ENCODE measurements at places on chromosomes 1 and 21.

- peak; percentile 4 for DNase-seq
Observed at GRCh38 chr1:227764019-227764391, 28.8 kb downstream of the SNAP47 start.

- DNase-seq = no peak
Observed at GRCh38 chr21:43352568-43353281, 74.2 kb downstream of the SIK1 start.

DNA sequence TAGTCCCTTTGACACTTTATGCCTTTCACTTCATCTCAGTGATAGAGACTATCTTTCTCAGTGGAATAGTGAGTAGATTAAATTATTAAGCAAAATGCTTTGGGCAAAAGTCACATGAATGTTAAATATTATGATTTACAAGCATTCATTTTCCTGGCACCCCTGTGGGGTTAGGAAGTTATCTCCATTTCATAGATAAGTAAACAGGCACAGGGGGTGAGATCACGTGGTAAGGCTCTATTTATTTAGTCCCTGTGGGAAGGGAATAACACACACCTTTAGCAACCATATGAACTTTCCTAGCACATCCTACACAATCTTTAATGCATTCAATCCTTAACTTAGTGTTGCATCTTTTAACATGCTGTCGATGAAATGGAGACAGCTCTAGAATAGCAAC, 12.3 kb downstream of the PSMB2 start:
- DNase-seq = no peak

DNA sequence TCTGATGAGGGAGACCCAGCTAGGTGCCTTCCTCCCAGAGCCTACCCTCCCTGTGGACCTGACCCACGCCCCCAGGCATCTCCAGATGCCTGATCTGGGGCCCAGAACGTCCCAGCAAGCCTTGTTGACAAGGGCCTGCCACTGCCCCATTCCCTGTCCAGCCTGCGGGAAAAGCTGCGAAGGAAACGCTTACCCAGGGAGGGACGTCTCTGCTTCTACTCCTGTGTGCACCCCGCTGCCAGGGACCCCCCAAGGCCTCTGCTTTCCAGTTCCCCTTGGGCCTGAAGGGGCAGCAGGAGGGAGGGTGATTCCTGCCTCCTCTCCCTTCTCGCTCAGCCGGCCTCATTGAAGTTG, 11.6 kb upstream of the CLSTN1 start:
- DNase-seq = no peak

GRCh38 chr1:180802813-180803212, 109.9 kb upstream of the KIAA1614 start:
- no peak for DNase-seq

- no peak for DNase-seq
Observed at GRCh38 chr1:47578026-47578720, 140.3 kb downstream of the FOXD2 start.

DNA sequence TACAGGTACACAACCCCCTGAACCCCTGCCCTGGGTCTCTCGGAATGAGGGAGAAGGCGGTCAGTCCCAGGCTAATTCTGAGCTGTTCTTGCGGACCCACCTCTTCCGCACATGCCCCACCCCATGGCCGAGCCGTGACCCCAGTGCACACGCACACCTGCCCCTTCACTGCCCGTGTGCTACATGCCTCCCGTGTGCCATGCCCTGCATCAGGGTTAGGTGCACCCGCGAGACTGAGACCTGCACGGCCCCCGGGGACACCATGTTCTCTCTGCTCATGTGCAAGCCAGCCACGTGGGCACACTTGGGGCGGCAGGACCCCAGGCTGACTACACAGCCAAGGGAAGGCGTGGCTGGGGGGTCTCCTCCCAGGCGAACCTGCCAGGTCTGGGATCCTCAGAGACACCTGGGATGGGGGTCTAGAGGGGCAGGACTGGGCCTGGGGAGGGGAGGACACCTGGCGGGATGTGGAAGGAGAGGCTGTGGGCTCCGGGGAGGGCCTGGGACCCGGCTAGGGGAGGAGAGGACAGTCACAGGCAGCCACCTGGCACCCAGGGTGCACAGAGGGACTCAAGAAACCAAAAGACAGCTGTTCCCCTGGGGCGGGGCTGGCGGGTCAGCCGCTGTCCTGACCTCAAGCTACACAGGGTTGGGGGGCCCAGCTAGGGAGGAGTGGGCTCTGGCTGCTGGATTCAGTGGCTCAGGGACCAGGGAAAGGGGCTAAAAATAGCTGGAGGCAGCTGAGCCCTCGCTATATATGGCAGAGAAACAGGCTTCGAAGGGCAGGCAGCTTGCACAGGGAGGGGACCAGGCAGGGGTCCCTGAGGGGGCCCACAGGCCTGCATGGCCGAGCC, 133.4 kb downstream of the CASZ1 start:
- no peak for DNase-seq

- DNase-seq = no peak
Observed at GRCh38 chr1:2544875-2545640, 11.1 kb upstream of the TNFRSF14 start.

DNA sequence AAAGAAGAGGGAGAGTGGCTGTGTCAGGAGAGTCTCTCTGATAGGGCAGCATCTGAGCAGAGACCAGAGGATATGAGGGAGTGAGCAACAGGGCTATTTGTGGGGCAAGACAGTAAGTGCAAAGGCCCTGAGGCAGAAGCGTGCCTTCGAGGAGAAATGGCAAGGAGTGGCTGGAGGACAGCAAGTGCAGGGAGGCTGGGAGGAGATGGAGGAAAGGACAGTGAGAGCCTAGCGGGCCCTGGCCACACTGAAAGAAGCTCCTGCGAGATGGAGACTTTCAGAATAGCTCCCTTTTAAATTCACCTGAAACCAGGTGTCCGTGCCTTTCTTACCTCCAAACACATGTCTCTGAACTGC, 25.2 kb downstream of the EXOC8 start:
- DNase-seq = no peak

DNA sequence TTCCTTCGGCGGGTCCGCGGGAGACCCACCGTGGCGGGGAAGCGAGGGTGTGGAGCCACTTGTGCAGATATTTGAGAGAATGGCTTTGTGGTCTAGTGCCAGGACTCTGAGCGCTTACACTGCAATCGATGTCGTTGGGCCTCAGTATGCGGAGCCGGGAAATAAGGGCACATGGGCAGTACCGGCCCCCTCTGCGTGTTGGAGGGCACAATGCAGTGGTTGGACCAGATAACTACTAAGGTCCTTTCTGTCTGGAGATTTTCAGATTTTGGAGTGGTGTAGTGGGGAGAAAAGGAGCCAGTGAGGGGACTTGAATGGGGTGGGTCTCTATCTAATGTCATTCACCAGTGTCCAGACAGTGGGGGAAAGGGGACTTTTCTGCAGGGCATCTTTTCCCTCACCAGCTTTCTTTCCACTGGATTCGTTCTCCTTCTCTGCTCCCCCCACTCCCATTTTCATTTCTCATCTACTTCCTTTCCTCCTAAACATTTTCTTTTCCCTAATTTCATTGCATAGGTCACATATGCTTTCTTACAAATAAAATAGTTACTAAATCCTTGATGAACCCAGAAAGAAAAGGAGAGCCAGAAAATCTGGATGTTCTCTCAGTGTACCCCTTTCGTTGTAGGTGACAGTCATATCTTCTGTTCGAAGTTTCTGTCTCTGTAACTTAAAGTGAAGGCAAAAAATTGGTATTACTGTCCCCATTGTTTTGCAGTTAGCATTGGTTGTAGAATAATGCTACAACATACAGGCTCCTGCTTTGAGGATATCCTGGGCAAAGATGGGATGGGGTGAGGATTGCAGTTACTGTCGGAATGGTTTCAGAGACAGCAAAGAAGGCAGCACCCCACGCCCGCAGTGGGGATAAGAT, 1.4 kb downstream of the ATF3 start:
- no peak for DNase-seq

DNA sequence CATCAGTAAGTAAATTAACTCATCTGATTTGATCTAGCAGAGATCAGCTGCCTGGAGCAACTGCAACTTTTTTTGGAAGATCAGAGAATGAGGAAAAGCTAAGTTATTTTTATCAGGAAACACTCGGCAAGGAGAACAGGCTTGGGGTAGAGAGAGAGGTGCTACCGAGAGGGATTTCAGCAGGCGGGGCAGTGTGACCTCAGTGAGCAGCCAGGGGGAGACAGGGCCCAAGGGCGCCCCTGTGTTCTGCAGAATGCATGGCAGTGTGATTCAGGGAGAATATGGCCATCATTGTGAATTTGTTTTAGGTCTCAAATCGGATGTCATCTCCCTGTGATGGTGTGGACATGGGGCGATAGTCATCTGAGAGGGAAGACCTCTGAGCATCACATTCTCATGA, 484.1 kb upstream of the VAMP3 start:
- no peak for DNase-seq

GRCh38 chr1:86757272-86757984, 53.1 kb downstream of the SH3GLB1 start:
- DNase-seq = peak; percentile 89

- DNase-seq = no peak
Observed at GRCh38 chr1:35282172-35282571, 13.7 kb downstream of the ZMYM4 start.

DNA sequence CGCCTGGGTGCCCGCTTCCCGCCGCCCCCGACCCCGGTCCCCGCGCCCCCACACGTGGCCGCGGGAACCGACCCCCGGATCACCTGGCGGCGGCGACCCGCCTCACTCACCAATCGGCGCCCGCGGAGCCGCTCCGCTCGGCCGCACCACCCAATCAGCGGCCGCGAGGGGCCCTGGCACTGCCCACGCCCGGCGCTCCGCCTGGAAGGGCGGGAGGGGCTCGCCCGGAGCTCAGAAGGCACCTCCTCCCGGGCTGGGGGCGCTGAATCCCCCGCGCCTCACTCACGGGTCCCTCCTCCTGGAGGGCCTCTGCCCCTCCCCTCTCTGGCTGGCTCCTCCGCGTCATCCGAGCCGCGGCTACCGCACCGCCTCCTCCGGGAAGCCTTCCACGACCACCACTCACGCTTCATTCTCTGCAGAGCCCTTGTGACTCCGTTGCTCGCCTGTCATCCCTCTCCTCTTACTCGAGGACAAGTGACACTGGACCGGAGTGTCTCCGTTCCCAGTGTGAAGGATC, 374 bp downstream of the SH2D5 start:
- DNase-seq = peak; percentile 49

DNA sequence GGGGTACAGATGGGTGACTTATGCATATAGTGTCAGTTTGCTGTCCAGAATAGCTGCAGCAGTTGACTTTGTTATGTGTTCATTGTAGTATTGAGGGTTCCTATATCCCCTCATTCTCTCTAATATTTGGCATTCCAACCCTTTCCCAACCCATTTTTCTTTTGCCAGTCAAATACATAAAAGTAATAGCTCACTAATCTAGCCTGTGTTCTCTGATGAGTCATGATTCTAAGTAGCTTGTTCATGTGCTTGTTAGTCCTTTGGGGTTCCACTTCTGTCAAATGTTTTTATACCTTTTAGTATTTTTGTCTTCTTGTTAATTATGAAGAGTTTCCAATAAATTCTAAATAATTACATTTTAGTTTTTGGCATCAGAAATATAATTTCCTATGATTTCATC, 99.2 kb upstream of the MROH9 start:
- no peak for DNase-seq

DNA sequence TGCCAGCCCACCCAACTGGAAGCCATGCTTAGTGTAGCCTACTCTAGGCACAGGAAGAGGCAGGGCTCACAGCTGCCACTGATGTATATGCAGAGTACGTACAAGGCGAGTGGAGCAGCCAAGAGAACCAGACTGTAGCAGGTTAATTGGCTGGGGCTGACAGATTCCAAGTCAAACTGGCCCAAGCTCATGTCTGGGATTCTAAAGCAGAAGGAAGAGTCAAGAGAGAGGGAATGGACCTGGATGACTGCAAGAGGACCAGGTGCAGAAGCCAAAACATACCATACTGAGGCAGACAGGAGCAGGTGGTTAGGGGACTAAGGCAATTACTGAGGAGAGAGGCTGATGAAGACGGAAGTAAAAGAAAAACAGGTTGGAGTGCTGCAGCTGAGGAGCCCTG, 51.3 kb upstream of the LRRN2 start:
- peak; percentile 54 for DNase-seq

DNA sequence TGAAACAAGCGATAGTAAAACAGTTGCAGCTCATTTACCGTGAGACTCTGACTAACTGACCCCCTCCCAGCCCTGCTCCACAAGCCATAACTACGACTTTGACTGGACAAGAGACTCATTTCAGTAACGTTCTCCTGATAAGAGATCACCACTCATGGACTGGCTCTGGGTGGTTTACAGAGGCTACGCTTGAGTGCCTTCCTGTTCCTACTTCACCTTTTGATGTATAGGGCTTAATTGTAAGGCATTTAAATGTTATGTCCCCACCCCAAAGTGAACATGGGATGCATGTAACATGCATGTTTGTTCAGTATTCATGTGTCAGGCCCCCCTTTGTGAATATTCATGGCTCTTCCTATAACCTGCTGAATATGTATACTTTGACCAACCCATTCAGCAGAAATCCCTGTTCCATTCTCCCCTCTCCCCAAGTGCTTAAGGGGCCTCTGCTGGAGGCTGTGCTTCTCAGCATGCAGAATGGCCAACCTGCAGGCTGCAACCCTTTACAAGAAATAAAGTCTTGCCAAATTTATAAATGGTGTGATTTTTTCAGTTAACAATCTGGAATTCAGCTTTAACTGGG, 50.7 kb upstream of the SPOCD1 start:
- DNase-seq = peak; percentile 48

DNA sequence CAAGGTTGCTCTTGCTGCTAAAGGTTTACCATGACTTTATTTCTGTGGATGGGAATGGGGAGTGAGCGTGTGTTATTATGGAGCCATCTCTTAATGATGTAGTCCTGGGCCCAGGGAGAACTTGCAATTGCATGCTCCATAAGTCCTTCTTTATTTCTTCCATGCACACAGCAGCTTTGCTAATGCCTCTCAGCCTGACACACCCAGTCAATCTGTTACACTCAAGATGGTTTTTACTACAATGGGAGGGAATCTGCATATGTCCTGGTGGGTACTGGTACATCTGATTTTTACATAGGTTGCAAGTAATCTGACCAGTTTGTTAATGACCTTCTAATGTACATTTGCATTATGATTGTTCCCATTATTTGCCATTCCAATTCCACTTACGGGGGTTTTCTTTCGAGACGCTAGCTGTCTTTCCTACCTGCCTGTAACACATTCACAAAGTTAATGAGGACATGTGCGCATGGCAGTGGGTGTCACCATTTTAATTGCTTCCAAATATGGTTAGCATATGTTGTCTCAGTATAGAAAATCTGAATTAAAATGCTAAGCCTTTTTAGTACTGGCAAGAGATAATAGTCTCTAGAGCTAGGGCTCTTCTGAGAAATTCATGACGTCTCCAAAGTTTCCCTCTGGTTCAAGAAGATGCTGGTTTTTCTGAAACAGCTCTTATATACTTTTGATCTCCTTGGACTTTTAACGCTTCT, 188.2 kb downstream of the GRIK1 start:
- DNase-seq = no peak

- DNase-seq = no peak
Observed at GRCh38 chr21:45269861-45270260, 17.8 kb downstream of the POFUT2 start.

GRCh38 chr1:192488058-192488457, 87.5 kb upstream of the RGS1 start:
- no peak for DNase-seq

Measured in DMS79 treated with DMSO at 0.1 percent for 48 hours (cell line).